ENCODE measurements at places on chromosomes 5 and 9.

GRCh38 chr5:90930756-90931431 is 372.3 kb downstream of the ADGRV1 start:
- no peak for DNase-seq

DNA sequence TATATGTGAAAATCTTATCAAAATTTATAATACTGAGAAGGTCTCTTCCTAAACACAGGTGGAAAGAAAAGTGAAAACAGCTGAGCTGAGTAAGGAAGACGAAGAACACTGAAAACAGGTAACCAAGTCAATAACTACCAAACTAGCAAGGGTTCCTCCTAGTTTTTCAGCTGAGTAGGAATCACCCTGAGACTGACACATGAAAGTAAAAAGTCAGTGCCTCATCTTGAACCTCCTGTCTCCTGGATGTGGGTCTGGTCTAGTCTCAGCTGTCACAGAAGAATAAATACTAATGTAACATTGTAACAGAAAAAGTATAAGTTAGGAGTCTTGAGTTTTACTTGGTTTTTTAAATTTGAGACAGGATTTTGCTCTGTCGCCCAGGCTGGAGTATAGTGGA is 121.0 kb downstream of the MEF2C start:
- DNase-seq = no peak

DNA sequence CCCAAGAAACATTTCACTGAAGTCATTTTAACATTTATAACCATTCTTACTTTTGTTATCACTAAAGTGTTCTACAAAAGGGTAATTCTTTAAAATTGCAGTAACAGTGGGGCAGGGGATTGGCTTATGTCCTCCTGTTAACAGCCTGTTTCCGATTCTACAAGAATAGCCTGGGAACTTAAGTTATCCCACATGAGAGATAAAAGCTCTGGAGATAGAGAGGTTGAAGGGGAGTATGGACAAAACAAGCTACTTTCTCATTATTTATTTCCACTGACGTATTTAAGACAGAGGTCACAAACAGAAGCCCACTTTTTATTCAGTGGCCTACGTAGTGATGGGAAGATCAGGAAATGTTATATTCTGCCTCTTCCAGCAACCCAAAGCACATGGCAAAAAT is 98.7 kb downstream of the EPB41L4A start:
- no peak for DNase-seq

- no peak for DNase-seq
These were observed 817 bp downstream of the SLC6A19 start for GRCh38 chr5:1202026-1202797.

DNA sequence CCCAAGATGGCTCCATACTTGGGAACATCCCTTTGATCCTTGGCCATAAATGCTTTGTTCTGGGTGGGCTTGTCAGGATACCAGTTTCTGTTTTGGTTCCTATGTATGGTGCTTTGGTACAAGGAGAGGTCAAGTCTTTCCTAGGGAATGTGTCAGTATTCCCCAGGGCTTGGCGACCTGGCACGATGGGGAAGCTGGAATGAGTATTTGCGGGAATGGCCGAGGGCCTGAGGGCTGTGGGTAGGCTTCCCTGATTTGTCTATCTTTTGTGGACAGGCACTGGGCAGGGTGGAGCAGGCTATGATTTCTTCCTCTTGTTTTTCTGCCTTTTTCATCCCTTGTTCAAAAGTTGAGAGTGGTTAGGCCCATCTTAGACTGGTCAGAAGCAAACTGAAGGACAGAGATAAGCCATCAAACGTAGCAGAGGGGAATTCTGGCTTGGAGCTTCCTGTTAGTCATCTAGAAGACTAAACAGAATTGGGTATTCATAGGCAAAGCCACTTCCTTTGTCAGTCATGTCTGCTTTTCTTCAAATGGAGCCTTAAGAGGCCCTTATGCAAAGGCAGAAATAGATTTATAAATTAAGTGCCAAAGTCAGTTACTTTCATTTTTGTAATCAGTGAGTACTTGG is 13.7 kb downstream of the DOCK2 start:
- DNase-seq = peak; percentile 24

- DNase-seq = peak; percentile 33
These were observed 19.3 kb downstream of the SLC6A7 start for GRCh38 chr5:150209099-150209635.

DNA sequence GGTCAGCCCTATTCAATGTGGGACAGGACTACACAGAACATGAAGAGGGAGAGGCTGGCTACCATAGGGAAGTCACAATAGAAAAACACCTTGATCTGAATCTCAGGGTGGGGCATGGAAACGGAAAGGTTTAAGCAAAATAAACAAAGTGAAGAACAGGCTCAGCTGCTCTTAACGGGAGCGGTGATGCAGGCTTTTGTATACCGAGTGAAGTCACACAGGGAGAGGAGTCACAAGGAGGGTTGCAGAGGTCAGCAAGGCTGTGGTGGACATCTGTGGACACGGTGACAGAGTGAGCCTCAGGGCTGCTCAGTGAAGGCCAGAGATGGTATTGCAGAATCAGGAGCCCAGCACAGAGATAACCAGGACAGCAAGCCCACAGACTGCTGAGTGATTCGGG is 30.6 kb upstream of the SEMA4D start:
- DNase-seq = no peak

DNA sequence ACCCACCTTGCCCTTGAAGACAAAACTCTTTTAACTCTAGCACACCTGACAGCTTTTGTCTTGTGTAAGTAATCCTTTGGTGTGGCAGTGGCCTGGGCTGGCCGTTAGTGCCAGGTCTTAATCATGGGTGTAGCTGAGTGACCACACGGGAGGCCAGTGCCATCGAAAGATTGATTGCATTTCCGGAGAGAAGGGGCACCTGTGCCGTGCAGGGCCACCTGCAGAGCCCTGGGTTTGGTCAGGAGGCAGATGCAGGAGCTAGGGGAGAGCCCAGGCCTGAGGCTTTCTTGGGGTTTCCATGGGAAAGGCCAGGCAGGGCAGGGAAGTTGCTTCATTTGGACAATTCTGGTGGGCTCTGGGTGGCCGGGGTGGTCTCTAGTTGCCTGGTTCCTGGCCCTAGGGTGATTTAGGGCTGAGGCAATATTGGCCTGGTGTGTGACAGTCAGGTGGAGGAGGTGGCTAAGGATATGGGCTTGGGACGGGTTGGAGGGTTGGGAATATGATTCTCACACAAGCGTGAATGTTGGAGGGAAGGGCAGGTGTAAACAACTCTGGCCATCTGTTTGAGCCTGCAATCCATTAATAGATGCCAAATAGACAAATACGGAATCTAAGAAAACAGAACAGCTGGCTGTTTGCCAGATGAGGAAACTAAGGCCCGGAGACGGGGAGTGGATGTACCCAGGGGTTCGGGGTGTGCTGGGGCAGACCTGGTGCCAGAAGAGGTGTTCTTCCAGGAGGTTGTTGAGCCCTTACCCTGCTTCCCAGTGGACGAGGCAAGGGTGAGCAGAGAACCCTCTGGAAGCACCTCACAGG is 4.6 kb downstream of the DBH start:
- no peak for DNase-seq

DNA sequence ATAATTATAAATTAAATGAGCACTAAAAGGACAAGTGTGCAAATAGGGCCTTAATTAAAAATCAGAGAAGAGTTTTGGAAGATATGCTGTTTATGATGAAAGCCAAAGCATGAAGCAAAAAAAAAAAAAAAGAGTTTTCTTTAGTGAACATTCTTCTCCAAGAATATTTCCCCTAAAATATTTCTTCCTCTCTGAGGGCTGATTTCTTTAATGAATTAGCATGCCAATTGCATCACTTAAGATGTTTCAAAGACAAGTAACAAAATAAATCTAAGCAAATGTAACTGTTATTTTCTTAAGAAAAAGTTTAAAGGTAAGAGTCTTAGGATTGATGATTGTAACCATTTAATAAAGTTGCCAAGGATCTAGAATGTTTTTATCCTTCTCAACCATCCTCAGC is 81.6 kb upstream of the MPDZ start:
- DNase-seq = no peak

DNA sequence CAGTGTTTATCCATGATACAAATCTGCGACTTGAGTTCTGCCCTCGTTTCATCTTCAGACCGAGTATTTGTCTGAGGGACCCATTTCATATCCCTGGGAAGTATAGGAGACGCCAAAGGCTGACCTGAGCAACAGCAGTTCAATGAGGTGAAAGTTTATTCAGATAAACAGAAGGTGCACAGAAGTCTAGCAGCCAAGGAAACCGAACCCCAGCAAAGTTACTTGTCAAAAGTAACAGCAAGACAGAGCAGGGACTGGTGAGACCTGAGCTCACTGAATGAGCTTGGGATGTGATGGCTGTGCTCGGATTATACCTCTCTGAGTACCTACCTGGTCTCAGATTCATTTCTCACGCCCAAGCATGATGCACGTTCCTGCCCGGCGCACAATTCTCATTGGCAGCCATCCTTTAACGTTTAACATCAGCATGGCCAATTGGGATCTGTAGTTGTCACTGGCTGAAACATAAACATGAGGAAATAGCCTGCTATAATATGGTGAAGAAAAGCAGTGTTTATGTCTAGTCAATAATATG is 599 bp downstream of the LYRM7 start:
- DNase-seq = peak; percentile 28

GRCh38 chr5:8517456-8517855 is 648.5 kb downstream of the MTRR start:
- DNase-seq = no peak

DNA sequence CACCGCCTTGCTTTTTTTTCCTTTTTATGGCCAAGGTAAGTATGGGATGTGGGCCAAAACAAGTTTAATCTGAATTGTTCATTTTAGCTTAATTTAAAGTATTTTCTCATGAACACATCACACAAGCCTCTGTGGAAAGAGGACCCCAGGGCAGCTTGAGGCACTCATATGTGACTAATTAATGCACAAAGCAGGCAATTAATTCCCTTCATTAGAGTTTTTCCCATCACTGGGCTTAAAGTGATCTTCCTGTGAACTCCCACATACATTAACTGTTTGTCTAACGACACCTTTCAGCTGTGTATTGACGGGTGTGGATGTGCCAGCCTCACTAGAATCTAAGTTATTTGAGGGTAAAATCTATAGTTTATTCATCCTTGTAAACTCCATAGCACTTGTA is 103.3 kb downstream of the MRPS27 start:
- DNase-seq = no peak

- no peak for DNase-seq
These were observed 46.8 kb upstream of the OTULINL start for GRCh38 chr5:14534773-14535172.

DNA sequence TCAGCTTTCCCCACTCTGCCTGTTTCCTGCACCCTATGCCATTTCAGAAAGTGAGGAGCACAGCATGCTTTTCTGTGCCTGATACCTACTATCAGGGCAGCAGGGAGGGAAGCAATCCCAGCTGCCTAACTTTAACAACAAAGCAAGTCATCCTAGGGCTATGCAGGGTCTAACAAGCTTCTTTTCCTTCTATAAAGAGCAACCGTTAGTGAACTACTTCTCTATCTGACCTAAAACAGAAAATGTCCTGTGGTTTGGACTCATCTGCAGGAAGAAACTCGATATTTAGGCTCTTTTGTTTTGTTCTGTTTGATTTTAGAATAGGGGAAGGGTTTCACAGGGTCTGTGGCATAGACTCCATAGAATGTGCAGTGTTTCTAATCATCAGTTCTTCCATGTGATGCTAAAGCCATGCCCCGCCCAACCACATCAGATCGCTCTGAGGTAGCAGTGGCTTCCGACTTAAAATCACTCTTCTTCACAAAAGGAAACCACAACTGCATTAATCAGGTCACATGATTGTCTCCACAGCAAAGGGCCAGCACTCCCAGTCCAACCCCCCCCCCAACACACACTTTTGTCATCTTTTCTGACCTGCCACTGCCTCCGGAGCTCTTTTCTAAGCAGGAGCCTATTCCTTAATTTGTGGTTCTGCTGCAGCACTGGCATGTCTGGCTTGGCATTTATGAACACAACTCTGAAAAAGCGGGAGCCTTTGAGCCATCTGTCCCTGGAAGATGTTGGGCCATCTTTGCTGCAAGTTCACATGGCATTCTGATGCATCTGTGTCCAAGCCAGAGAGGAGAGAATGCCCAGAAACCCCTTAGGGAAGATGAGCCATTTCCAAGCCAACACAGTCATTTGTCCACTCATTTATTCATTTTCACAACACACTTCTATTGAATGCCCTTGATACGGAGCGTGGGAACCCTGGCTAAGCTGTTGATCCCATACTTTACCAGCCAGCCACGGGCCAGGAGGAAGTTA is 71.6 kb downstream of the CFAP90 start:
- DNase-seq = no peak

- DNase-seq = no peak
These were observed 44.3 kb downstream of the SH3RF2 start for GRCh38 chr5:145980718-145981117.

- DNase-seq = no peak
These were observed 23.3 kb upstream of the MEGF9 start for GRCh38 chr9:120737416-120738165.

DNA sequence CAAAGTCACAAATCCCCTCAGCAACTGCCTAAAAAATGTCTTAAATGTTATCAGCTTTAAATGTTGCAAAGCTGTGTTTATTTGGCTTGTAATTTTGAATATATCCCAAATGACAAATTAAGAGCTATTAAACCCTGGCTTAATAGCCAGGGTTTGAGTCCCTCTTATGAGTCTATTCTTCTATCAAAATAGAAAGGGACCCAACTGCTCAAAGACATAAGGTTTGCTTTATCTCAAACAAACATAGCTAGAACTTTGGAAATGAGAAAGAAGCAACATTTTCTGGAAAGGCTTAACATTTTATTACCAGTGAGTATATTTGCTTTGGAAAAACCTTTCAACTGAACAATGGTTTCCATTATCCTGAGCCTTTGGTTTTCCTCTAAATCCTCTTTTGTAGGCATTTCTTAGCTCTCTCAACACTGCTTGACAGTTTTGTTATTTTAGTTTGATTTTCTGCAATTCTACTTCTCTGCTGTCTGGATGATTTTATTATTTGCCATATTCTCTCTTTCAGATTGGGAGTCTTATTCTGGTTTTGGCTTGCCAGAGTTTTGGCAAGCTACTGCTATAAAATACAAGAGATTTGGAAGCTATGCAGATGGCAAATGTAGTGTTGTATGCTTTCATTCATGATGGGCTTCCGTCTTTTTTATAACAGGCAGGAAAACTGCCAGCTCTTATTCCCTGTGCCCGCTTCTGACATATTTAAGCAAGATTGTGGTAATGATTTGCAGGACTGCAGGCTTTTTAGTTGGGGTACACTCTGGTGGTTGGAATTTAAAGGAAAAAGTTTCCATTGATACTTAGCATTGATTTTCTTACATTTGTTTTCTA is 734.9 kb downstream of the DTWD2 start:
- DNase-seq = no peak

- DNase-seq = no peak
These were observed 287.4 kb upstream of the ACTBL2 start for GRCh38 chr5:57770039-57770438.

DNA sequence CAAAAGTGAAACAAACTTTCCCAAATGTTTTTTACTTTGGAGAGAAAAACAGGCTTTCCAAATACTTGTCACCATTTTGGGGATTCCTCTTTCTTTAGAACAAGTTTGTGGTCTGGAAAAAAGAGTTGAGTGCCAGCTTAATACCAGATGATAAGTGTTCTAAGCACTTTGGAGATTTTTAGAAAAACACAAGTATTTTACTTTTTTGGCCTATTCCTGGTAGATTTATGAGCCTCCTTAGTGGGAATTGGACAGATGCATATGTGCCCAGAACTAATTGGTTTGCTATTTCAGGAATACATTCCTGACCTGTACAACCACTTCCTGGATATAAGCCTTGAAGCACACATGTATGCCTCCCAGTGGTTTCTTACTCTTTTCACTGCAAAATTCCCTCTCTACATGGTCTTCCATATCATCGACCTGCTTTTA is 40.5 kb downstream of the GPR21 start:
- DNase-seq = no peak

GRCh38 chr5:77431286-77431685 is 60.8 kb downstream of the WDR41 start:
- no peak for DNase-seq

GRCh38 chr9:133844881-133845410 is 106.8 kb upstream of the SARDH start:
- no peak for DNase-seq

All from stimulated activated naive CD8-positive, alpha-beta T cell treated with anti-CD3 and anti-CD28 coated beads, Interleukin-15, Interleukin-2, amounts not matched to agents 100 U/mL and 50 U/mL, for 24 hours (primary cell).